ENCODE measurements at places on chromosomes 5 and 9. TPM values are rescaled to one million over a fixed set of nuclear protein-coding genes. Genes with fewer than 3 reads are reported as not detected.

CNTRL gene
- 14.1 TPM for total RNA-seq

- DNase-seq = no peak
Measured at GRCh38 chr5:127911619-127912018, 171.9 kb upstream of the SLC12A2 start.

DNA sequence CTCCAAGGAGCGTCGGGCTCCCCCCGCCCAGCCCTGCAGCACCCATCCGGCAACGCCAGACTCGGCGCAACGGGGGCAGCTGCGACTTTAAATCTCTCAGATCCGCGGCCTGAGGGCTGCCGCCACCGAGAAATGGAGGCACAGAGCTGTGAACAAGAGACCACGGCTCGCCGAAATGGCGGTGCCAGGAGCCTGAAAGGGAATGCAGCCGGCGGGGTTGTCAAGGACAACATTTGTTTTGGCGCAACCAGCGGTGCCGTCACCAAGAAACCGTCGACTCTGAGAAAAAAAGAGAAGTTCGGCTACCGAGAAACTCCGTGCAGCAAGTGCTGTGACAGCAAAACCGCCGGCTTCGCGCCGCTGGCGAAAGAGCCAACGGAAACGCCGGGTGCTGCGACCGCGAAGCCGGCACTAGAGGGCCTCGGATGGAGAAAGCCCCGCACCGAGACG, 2.1 kb upstream of the ANXA2R start:
- DNase-seq = peak; percentile 54

- no peak for DNase-seq
Measured at GRCh38 chr9:118962426-118962825, 406.8 kb downstream of the BRINP1 start.

GRCh38 chr9:110707419-110707818, 38.8 kb downstream of the MUSK start:
- DNase-seq = no peak

- DNase-seq = no peak
Measured at GRCh38 chr5:133644000-133644865, 31.9 kb upstream of the FSTL4 start.

- no peak for DNase-seq
Measured at GRCh38 chr5:32143617-32144377, 30.3 kb downstream of the GOLPH3 start.

DNA sequence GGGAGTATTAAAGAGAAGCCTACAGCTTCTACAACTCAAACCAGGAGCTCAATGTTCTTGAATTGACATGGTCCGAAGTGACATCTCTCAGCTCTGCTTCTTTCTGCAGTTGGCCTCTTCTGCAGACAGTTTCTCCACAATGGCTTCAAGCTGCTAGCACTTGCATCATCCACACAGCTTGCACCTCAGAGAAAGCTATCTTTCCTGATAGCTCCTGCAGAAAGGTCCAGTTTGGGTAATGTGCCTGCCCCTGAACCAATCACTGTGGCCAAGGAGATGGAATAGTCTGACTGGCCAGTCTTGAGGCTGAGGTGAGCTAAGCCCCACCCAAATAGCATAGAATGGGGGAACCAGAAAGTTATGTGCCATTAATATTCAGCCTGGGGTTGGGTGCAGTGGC, 95.8 kb upstream of the ABCA1 start:
- DNase-seq = no peak
